ENCODE measurements at places on chromosomes 7 and 10.
A peak's percentile ranks its signal among the peaks of the same experiment; 100 is the strongest.

DNA sequence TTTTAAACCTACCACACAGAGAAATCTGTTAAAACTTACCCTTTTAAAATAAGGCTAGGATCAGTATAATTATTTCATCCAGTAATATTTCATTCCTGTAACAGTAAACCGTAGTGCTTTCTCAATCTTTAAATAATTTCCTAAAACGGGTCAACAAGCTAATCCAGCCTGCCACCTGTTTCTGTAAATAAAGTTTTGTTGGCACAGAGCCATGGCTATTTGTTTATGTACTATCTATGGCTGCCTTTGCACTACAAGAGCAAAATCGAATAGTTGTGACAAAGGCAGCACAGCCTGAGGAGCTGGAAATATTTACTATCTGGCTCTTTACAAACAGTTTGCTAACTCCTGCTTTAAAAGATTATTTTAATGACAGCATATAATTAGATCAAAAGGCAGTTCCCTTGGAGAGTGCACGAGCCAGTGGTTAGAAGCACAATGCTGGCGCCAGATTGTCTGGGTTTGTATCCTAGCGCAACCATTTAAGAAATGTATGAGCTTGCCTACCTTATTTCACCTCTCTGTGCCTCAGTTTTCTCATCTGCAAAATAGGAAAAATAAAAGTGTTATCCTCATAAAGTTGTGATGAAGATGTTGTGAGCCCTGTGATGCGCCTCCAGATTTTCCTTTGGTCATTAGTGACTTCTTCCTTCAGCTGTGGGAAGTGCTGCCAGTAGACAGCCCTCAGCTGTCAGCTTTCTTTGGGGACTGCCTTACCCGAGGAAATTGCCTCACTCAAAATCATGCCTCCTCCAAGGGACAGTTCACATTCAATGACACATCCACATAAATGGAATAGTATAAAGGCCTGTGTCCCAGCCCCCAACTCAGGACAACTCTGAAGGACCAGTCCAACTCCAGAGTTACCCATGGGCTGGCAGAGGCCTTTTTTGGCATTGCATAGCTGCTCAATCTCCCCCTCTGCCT lies 11.8 kb upstream of the MIOS start:
- DNase-seq, result no peak

GRCh38 chr10:108791030-108791429 lies 1132.3 kb downstream of the XPNPEP1 start:
- DNase-seq, result no peak

GRCh38 chr7:120554960-120555571 lies 282.1 kb downstream of the KCND2 start:
- peak; percentile 44 for DNase-seq

GRCh38 chr7:155458878-155459699 lies 1.2 kb downstream of the EN2 start:
- DNase-seq, result no peak

- DNase-seq, result no peak
Measured at GRCh38 chr7:3510101-3511020, 209.3 kb downstream of the SDK1 start.
